ENCODE measurements at places on chromosomes 1 and 21.

GRCh38 chr1:9207715-9208114, 26.9 kb upstream of the H6PD start:
- DNase-seq = no peak

GRCh38 chr1:174874331-174875053, 125.3 kb upstream of the CACYBP start:
- DNase-seq = no peak

DNA sequence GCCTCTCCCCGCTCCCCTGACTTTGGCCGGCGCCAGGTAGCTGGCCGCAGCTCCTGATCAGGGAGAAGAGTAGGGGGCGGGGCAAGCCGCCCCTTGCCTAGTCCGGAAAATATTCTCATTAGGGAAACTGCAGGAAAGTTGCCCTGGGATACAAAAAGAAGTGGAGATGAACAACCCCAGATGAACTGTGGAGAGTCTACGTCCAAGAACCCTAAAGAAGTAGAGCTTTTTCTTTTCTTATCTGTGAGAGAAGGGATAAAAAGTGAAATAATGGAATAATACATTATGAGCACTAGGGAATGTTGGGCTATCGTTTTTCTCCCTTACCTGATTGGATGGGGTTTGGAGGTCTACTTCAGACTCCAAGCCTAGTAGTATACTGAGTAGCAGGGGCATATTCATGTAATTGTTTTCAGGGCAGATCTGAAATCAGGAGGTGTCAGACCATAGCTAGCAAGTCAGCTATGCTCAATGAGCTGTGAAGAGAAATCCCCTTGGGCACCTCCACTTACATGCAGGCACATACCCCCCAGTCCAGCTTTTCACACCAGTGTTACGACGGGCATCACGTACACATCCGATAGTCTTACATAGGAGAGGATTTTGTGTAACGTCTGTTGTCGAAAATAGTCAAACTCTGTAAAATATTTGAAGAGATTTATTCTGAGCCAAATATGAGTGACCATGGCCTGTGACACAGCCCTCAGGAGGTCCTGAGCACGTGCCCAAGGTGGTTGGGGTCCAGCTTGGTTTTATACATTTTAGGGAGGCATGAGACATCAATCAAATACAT, 1.7 kb upstream of the DUSP10 start:
- DNase-seq = no peak

DNA sequence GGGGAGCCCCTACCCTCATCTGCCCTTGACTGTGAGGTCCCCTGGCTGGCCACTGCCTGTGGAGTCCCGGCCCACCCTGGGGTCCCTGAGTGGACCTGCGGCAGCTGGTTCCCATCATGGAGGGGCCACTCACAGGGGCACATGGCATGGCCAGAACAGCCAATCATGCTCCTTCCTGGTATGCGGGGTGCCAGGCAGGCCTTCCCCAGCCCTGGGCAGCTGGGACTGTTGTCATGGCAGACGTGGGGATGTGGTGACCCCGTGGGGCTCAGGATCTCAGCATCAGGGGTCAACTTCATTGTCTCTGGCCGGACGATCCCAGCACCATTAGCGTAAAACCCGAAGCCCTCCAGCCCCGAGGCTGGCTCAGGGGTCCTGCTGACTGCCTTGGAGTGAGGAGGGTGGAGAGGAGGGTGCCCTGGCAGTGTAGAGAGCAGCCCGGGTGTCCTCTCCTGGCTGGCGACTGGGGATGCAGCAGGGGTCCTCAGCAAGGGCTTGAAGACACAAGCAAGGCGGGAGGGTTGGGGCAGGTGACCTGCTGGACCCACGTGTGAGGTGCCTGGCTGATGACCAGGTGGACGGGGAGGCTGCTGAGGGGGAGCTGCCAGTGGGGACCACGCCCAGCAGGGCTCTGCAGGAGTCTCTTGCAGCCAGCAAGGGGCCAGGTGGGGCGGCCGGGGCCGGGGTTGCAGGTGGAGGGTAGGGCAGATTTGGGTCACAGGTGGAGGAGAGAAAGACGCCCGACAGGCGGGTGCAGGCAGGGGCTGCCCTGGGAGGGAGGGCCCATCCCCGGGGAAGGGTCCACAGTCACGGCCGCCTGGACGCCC, 45.1 kb downstream of the TRIM11 start:
- no peak for DNase-seq

- DNase-seq = no peak
Measured at GRCh38 chr21:16250273-16250672, 520.5 kb downstream of the USP25 start.

DNA sequence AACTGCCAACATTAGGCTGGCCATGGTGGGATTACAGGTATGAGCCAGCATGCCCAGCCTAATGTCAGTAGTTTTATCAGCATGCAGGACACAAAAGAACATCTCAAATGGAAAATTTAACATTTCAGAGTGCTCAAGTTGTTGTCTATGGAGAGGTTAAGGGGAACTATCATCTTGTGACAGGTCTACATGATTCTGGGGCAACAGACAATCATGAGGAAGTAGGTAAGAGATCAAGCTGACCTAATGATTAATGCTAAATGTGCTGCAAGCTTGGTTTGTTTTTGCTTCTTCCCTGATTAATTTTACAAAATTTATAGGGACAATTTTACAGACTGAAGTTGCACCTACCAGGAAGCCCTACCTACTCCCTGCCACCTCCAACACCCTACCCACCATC, 36.6 kb downstream of the FMO4 start:
- no peak for DNase-seq

DNA sequence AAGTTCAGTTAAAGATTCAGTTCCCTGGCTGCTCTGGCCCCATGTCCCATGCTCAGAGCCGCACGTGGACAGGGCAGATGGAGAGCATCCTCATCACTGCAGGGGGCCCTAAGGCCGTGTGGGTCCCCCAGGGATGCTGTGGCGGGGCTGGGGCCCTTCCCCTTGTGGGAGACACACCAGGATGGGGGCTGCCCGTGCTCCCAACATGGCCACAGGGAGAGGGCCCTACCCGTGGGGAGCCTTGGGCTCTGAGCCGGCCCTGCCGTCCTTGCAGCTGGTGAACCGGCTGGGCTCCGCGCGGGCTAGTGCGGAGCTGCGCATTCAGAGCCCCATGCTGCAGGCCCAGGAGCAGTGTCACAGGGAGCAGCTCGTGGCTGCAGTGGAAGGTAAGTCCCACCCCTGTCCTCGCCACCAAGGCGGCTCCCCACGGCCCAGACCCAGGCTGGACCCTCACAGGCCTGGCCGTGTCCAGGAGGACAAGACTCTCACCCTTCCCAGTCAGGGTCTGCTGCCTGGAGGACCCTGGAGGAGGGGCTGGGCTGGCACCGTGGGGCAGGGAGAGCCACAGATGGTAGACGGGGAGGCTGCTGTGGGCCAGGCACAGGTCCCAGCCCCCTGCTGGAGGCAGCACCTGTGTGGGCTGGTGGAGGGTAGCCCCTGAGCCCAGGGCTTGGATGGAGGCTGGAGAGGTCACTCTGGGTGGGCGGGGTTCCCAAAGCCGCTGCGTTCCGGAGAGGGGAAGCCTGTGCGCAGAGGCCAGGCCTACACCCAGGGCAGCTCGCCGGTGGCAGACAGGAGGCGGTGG, 53.8 kb downstream of the TRIM11 start:
- no peak for DNase-seq

DNA sequence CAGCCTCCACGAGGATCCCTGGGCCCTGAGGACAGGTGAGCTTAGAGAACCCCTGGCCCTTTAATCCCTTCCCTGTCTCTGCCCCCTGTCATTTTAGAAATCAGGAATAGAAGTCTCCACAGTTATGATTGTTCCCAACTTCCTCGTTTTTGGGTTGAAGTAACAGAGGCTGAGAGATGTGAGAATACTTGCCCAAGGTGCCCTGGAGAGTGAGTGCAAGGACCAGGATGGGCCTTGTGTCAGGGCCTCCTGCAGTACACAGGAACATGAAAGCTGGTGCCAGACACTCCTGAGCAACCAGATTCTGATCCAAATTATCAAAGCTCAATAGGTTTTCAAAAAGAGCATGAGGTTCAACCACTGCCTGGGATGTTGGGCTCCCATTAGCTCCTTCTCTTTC, 10.1 kb downstream of the HLX start:
- no peak for DNase-seq

- DNase-seq = peak; percentile 9
Measured at GRCh38 chr1:194369060-194369459, 1182.6 kb upstream of the B3GALT2 start.

- DNase-seq = peak; percentile 46
Measured at GRCh38 chr21:44800971-44801467, 601 bp downstream of the UBE2G2 start.

- DNase-seq = no peak
Measured at GRCh38 chr1:32549616-32550015, 10.4 kb downstream of the ZBTB8A start.

DNA sequence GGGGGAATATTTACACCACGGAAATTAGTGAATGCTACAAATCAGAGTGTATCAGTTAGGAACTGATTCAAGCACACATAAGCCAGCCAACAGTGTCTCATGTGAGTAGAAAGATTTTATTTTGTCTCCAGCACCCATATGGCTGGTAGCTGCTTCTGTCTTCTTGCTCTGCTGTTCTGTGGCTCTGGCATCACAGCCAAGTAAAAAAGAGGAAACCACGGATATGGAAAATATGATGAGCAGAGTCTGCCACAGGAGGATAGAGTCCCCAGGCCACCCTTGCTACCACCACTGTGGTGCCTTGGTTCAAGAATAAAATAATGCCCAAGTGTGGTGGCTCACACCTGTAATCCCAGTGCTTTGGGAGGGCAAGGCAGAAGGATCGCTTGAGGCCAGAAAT, 53.6 kb upstream of the SPOCD1 start:
- no peak for DNase-seq

- no peak for DNase-seq
Measured at GRCh38 chr1:41754540-41754939, 164.2 kb downstream of the HIVEP3 start.

- no peak for DNase-seq
Measured at GRCh38 chr1:201902198-201902597, 13.5 kb downstream of the SHISA4 start.

DNA sequence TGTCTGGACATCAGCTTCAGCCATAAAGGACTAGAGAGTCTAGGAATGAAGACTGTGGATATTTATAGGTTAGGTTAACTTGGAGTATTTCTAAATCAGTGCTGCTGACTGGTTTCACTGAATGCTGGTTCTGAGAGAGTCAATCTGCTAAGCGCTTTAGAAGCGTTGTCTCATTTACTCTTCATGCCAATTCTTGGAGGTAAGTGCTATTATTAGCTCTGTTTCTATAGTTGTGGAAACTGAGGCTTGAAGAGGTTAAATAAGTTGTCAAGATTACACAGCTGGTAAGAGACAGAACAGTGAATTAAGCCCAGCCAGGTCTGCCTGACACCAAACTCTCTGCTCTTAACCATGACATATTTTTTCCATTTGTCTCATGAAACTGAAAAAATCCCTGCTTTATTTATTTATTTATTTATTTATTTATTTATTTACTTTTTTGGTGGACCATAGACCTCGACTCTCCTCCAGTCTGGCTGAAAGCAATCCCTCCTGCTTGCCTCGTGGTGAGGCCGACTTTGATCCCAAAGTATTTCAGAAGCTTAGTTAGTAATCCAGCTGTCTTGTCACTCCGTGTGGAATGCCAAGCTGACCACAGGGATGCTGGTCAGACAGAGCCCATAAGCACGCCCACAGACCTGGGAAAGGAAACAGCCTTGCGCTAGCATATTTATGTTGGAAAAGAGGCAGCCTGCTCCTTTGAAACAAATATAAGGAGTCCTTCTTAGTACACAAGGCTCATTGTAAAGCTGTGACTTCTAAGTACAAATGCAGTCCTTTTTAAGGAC, 16.9 kb downstream of the NTMT2 start:
- peak; percentile 70 for DNase-seq

DNA sequence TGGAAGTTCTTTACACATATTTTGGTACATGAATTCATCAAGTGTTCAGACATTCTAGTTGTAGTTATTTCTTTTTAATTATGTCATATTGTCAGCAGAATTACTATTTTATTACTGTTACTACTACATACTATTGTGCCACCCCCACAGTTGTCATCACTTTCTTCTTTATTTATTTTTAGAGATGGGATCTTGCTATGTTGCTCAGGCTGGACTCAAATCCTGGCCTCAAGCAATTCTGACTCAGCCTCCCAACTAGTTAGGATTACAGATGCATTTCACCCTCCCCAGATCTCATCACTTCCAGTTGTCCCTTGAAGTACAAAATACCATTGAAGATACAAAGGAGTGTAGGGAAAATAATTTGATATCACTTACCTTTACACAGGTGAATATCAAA, 258.0 kb downstream of the KCTD3 start:
- DNase-seq = no peak

GRCh38 chr1:5970610-5971273, 21.5 kb downstream of the NPHP4 start:
- no peak for DNase-seq

- DNase-seq = no peak
Measured at GRCh38 chr1:192698731-192699130, 62.8 kb downstream of the RGS13 start.

GRCh38 chr1:63678200-63678599, 85.0 kb downstream of the PGM1 start:
- no peak for DNase-seq

GRCh38 chr1:209549443-209550205, 33.9 kb upstream of the CAMK1G start:
- DNase-seq = no peak

DNA sequence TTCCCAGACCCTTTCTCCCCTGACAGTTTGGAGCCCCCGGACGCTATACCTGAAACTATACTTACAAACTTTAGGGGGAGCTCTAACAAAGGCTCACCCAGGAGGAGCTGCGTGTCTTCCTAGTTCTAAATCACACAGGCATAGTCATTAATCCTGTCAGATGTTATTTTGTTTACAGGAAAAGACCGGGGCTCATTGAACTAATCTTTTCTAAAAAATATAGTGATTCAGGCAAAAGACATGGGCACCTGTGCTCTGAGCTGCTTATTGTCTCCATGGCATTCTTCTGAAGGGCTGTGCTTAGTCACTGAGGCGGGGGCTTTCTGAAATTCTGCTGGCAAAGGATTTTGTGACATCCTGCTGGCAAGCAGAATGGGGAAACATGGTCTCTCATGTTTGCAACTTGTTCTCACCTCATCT, 1577.0 kb downstream of the NCAM2 start:
- DNase-seq = peak; percentile 41

- DNase-seq = no peak
Measured at GRCh38 chr1:14165371-14165801, 433.1 kb upstream of the KAZN start.

GRCh38 chr1:59070610-59071009, 226.3 kb upstream of the FGGY start:
- no peak for DNase-seq
